Left ventricle myocardium inferior (tissue), 1 donor: ENCODE measurements at places on chromosomes 16 and 17.

GRCh38 chr16:12166271-12166670 is 189.7 kb downstream of the SNX29 start:
- no peak for DNase-seq

- no peak for DNase-seq
Observed at GRCh38 chr17:7843257-7843535, 9.2 kb downstream of the KDM6B start.

- DNase-seq = no peak
Observed at GRCh38 chr17:42274253-42274542, 2.0 kb downstream of the STAT5B start.

DNA sequence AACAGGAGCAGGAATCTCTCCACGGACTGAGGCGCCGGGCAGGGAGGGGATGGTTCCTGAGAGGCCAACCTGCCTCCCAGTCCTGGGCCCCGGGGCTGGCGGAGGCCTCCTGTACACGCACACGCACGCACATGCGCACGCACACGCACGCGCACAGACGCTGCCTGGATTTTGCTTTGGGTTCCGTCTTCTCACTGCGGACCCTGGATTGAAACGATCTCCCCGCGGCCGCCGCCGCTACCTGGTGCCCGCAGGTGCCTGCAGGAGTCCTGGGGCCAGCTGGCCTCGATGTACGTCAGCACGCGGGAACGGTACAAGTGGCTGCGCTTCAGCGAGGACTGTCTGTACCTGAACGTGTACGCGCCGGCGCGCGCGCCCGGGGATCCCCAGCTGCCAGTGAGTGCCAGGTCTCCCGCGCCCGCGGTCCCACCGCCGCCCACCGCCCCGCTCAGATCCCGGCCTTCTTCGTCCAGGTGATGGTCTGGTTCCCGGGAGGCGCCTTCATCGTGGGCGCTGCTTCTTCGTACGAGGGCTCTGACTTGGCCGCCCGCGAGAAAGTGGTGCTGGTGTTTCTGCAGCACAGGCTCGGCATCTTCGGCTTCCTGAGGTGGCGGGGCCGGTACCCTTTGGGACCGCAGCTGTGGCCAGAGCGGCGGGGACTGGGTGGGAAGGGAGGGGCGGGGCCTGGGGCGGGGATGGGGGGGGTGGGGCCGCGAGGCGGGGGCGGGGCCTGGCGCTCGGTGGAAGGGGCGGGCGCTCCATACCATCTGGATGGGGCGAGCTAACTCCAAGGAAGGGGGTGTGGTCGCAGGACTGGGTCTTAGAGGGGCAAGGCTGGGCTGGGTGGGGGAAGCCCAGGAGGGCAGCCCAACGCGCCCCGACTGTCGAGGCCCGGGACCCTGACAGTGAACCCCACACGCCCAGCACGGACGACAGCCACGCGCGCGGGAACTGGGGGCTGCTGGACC is 12.3 kb downstream of the CES4A start:
- DNase-seq = peak; percentile 61

DNA sequence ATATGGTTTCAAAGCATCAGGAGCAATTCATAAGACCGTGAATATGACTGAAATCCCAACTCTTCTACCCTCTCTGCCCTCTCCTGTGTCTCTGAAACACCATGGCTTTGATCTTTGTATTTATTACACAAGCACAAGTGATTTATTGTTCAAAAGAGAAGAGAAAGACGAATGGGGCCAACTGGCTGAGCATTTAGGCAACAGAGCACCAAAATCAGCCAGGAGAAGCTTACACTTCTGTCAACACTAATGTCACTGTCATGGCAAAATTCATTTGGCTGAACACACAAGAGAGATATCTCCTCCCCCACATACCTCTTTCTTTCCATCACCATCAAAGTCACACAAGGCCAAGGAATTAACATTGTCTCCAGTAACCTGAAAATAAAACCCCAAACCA is 9.3 kb downstream of the BBS2 start:
- DNase-seq = no peak

DNA sequence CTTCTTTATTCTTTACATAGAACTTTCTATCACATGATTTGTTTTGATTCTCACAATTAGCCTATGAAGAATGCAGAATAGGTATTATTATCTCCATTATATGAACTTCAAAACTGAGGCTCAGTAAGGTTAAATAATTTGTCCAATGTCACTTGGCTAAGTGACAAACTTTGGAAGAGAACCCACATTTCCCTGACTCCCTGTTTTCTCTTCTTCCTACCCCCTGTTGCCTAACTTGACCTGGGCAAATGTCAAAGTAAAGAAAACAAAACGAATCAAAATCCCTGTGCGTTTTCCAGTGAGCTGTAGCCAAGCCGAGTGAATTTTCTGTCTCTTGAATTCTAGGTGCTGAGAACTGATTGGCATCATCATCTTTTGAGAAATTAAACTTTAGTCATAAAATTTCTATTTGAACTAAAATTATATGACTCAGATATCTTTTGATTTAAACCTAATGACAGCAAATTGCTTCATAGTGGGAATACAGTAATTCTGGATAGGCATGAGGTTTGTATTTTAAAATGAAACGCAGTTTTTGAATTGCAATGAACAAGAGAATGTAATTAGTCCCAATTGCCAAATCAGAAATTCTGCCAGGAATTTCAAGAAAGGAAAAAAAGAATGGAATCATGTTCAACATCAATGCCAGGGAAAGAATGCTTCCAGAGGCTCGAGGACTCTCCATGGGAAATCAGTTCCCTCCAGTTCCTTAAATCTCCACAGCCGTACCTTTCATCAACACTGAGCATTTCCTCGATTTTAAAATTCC is 4.6 kb upstream of the NACA2 start:
- DNase-seq = no peak

GRCh38 chr17:82152556-82153294 is 54.7 kb upstream of the FASN start:
- DNase-seq = no peak
